ENCODE measurements at places on chromosomes 5 and 9.

DNA sequence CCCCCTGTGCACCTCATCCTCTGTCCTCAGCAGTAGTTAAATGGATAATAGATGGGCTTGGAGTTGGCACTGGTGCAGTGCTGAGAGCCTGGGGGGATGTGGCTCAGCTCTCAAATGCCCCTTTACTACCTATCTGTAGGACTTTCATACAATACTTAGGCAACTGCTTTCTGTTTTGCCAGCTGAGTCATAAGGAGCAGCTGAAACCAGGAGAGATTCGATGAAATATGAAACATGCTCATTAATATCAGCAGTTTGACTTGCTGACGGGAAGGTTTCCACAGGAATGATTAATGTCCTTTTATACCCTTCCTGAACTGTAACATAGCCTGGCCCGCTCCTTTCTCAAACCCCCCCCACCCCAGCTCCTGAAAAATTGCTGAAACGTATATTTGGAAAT, 142.6 kb downstream of the SAXO1 start:
- DNase-seq = no peak

GRCh38 chr5:172901012-172901780, 58.0 kb upstream of the RPL26L1 start:
- no peak for DNase-seq

DNA sequence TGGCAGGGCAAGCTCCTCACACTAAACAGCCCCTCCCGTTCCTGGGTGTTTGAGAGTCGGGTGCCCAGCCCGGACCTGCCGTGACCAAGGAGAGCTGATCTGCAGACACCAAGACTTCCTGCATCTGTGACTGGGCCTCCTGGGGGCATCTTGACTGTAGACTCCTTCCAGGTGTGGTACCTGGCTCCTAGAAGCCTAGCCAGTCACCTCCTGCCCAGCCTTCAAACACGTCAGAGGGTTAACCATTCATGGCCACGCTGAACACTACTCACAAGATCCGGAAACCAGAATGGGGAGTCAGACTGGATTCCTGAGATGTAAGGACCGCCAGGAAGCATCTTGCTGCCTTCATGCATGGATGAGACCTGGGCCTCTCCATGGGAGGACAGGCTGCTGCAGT, 3.7 kb upstream of the LCN2 start:
- no peak for DNase-seq

DNA sequence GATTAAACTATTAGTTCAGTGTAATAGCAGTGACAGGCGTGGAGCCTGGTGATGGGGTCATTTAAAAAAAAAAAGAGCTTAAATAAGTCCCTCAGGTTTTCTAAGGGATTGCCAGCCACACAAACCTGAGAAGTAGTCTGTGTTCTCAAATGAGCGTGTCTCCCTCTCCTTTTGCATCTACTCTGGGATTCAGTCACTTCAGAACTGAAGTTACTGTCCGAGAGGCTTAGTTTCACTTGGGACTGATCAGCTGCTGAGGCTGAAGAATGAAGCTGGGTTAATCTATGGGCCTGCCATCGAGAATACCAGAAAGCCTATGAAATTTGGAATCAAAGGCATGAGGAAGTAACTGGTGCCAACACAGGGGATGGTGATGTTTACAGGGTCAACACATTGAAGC, 310.1 kb downstream of the ADAMTS6 start:
- no peak for DNase-seq

- DNase-seq = no peak
Observed at GRCh38 chr9:38286357-38286756, 106.1 kb upstream of the ALDH1B1 start.

GRCh38 chr5:14444161-14444560, 137.4 kb upstream of the OTULINL start:
- DNase-seq = no peak

DNA sequence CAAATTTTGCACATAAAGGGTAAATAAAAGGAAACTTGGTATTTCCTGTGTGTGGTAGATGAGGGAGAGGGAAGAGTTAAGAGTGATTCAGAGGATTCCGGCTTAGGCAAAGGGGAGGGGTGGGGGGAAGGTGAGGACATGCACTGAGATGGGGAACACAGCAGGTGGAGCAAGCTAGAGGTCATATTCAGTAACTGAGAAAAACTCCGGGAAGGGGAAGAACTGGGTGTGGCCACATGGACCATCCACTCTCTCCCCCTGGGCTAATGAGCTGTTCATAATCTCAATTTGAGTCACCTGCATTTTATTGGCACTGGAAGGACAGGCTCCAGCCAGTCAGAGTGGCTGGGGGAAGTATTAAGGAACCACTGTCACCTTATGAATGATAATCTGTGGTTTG, 45.1 kb upstream of the UGCG start:
- DNase-seq = no peak

DNA sequence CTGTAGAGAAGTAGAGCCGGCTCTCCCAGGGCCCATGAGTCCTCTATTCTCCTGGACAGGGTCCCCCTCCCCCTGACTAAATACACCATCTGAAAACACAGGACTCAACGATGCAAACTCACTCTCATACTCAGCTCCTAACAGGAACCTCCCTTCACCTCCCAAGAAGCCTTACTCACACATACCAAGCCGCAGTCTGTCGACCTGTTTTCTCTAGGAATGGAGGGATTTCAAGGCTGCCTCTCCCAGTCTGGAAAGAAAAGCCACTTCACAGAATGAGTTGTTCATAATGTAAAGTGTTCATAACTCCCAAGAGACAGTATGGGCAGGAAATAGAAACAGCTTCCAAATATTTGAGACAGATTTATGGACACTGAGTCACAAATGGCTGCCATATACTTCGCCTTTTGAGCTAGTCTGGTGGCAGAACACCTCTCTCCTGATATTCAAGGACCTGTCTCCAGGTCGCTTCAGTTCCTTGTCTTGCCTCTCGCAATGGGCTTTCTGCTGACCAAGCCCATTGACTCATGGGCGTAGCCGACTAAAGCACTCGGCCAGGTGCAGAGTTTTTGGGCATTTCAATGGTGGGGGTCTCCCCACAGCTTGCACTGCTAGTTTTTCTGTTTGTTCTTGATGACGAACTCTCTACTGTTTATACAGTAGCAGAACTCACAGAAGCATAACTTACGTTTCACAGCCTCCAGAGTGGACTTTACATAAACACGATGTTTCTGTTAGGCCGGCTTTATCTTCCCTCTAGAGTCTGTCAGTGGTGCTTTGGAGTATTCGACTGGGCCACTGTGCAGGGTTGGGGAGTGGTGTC, 25.0 kb upstream of the IL17B start:
- no peak for DNase-seq

DNA sequence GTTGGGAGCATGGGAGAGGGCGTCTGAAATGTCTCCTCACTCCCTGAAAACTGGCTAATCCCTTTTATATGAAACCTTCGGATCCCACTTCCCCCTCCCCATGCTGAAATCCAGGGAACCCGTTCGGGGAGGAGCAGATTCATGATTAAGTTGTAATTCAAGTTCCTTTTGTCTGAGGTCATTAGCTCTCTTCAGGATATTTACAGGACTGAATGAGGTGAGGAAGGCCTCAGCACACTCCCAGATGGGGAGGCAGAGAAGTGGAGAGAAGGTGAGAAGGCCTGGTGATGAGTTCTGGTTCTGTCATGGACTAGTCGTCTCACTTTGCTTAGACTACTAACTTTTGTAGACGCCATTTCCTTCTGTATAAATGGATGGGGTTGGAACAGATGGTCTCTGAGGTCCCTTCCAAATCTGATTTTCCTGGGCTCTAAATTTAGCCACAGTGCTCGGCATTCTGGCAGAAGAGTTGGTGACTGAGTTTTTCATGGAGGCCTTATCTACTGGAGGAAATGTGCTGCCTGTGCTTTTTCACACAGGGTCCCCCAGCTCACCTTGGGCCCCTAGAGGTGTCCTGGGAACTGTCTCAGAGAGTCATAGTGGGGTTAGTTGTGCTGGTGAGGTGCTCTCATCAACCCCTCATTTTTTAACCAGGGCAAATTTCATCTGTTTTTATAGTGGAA, 62.3 kb downstream of the PRDM6 start:
- no peak for DNase-seq

- DNase-seq = no peak
Observed at GRCh38 chr5:99061711-99062110, 132.9 kb upstream of the CHD1 start.

GRCh38 chr9:37424204-37424685, 1.7 kb downstream of the GRHPR start:
- no peak for DNase-seq

- no peak for DNase-seq
Observed at GRCh38 chr5:139903795-139904565, 108.4 kb downstream of the PSD2 start.

GRCh38 chr9:115144706-115145105, 26.7 kb upstream of the TNC start:
- no peak for DNase-seq

GRCh38 chr5:67542479-67542878, 345.9 kb upstream of the CD180 start:
- DNase-seq = no peak

DNA sequence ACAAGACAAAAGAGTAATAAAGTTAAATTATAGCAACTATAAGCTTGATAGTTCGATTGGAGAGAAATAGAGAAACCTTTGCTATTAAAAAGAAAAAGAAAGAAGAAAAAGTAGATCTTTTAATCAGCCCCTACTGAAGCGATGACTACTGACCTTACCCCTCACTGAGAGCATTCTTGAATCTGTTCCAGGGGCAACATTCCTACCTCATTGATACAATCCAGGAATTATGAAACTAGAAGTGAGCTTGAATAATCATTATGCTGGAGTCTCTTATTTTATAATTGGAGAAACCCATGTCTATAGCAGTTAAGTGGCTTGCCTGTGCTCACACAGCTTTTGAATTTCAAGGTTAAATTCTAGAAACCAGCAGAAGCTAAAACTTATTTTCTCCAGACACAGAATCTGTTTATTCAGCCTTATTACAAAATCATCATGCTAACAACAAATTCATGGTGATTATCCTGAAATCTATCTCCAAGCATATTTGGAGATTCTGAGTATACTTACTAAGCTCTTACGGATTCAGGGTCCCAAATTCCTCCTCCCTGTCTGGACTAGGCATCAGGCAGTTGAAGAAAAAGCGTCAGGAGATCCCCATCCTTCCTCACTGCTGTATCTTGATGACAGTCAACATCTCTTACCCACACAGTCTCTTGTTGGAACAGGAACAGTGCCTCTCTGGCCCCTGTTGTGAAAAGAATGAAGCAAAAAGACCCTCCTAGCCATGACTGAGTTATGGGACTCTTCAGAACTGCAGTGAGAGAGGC, 547.6 kb upstream of the WWC1 start:
- no peak for DNase-seq

DNA sequence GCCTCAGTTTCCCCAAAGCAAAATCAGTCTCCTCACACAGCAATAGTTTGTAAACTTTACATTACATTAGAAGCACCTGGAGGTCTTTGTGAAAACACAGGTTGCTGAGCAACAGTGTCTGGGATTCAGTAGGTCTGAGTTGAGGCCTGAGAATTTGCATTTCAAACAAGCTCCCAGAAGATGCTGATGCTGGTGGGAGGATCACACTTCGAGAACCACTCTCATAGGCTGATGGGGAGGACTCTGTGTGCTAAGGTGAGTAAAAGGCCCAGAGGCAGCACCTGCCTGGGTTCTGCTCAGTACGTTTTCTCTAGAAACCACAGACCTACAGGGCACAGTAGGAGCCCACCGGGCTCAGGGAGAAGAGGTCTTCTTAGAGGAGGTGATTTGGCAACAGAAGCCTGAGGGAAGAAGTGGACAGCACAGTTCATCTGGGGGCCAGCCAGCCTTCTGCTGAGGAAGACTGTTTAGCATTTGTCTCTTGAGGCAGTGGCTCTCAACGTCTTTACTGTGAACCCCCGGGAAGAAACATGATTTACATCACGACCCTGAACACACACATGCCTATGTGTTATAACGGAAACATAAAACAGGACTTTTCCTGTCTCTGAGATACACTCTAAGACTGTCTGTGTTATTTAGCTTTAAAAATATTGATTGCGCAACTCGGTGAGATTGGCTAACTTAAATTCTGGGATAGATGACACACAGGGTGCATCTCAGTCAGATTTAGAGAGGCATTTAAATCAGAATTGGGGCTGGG, 24.8 kb upstream of the DENND1A start:
- no peak for DNase-seq

DNA sequence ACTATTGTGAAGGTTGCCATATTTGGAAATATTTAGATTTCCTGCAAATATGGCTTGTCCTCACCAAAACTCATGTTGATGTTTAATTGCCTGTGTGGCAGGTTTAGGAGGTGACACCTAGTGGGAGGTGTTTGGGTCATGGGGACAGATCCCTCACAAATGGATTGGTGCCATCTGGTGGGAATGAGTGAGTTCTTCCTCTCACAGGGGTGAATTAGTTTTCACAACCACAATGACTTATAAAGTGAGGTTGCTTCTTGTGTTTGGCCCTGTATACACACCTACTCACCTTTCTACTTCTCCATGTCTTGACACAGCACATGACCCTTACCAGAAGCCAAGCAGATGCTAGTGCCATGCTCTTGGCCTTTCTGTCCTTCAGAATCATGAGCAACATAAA, 41.1 kb downstream of the ISOC1 start:
- no peak for DNase-seq

DNA sequence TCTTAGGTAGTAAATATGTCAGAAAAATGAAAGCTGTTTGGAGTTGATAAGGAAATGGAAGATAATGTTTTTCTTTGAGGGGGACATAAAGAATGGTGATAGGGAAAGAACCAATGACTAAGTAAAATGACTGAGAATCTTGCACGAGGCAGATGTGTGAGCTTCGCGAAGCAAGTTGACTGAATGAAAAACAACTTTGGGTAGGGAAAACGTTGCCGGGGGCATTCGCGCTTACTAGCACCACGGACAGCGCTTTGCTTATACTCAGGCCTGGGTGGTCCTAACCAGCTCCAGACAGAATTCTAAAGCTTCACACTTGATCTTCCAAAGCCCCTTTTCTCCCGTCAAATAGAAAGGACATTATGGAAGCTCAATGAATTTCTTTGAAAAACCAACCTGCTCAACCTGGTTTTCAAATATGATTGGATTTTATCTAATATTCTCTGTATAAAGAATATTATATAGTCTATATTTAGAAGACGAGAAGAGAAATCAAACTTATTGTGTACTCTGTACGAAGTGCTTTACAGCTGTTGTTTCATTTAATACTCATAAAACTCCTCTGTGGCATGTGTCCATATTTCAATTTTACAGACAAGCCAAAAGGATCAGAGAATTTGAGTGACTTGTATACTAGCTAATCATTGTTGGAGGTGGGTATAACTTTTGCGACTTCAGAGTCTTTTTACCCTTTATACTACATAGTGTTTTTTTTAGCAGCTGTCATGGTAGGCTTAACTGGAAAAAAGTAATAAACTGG, 1.9 kb upstream of the CDKN2B start:
- DNase-seq = no peak

- no peak for DNase-seq
Observed at GRCh38 chr9:31255211-31255610, 1129.2 kb upstream of the ACO1 start.

- no peak for DNase-seq
Observed at GRCh38 chr5:112186401-112186990, 232.6 kb downstream of the EPB41L4A start.

DNA sequence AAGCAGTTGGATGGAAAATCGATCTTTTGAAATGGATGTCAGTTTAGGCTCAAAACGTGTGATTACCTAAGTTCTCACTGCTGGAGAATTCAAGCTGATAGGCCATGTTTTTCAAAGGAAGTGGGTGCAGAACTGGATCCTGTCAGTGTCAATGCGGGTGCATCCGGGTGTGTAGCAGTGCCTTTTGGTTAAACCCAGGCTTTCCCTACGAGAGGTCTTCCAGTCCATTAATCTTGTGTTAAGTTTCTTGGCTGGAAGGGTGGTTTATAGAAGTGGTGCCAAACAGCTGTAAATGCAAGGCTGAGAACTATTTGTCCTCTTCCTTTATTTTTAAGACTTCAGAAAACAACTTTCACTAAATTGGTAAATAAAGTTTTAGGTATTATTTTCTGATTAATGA, 71.9 kb downstream of the DAPK1 start:
- no peak for DNase-seq

- DNase-seq = no peak
Observed at GRCh38 chr9:19288081-19288480, 57.6 kb downstream of the DENND4C start.
